DND-41 (cell line): ENCODE measurements at places on chromosomes 16 and 17.
A peak's percentile ranks its signal among the peaks of the same experiment; 100 is the strongest.

GRCh38 chr16:78823027-78823426 lies 723.6 kb downstream of the WWOX start:
- no peaks in the 10 kb centered on the region for H3K36me3 ChIP-seq
- H3K4me3 ChIP-seq = no peak overlapping the region
- no peak for DNase-seq
- H3K27me3 ChIP-seq = no peaks in the 10 kb centered on the region

DNA sequence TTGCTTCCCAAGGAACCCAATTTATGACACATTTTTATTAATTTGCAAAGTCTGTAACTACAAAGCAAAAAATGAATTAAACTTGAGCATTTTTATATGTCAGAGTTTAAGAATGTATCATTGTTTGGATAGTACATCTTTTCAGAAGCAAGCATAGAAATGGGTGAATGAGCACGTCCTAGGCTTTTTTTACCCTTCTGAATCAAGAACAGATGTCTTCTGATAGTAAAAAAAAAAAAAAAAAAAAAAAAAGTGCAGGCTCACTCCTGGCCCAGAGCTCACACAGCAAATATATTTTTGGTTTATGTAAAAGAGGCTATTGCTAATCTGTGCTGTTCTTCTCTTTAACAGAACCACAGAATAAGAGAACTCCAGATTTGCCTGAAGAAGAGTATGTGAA lies 6.3 kb downstream of the TERF2IP start:
- no peak for DNase-seq
- no peak overlapping the region for H3K27ac ChIP-seq
- peaks cover 69% of the 10 kb centered on the region for H3K36me3 ChIP-seq
- no peak overlapping the region for H3K4me3 ChIP-seq
- H3K4me1 ChIP-seq = peaks cover 30% of the 10 kb centered on the region

DNA sequence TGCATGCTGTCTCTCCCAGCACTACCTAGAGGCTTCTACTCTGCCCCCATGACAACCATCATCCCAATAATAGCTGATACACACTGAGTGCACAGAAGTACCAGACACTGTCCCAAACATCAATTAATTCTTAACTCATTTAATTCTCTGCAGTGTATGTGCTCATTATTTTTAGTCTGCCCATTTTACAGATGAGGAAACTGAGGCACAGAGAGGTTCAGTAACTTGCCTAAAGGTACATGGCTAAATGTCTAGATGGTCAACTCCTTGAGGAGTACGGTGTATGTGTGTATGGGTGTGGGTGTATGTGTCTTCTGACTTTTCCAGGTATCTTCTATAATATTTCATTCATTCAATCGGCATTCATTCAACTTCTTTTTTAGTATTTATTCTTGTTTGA lies 407.9 kb downstream of the SOX9 start:
- H3K36me3 ChIP-seq = no peaks in the 10 kb centered on the region
- H3K4me3 ChIP-seq = no peak overlapping the region
- no peak overlapping the region for H3K27ac ChIP-seq

DNA sequence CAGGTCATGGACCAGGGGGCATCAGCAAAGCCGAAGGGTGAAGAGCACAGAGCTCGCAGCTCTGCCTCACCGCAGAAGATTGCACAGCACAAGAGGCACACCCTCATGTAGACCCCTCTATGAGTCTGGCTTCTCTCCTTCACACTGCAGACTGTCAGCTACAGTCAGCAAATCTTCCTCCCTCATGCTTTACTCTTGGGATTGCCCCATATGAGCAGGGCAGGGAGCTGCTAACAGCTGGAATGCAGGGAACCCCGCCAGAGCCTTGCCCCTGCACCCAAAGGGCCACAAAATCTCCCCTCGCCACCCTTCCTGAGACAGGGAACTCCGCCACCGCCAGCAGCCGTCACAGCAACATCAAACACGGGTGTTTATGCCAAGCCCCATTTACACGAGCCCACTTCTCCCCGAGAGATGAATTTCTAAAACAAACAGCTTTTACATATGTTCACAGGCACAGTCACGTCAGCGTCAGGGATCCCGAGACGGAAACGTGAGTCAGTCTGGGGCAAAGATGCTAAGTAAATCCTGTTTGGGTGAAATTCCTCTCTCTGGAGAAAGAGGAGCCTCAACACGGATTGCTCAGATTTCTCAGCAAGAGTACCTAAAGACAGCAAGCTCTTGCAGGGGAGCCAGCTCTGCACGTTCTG lies 121.9 kb downstream of the CDYL2 start:
- no peak overlapping the region for H3K27ac ChIP-seq
- DNase-seq = no peak
- no peaks in the 10 kb centered on the region for H3K36me3 ChIP-seq
- H3K27me3 ChIP-seq = peaks cover 9% of the 10 kb centered on the region

- H3K27ac ChIP-seq = no peak overlapping the region
- H3K27me3 ChIP-seq = peaks cover 5% of the 10 kb centered on the region
- H3K4me1 ChIP-seq = no peaks in the 10 kb centered on the region
- no peak overlapping the region for H3K4me3 ChIP-seq
- H3K36me3 ChIP-seq = no peaks in the 10 kb centered on the region
Observed at GRCh38 chr17:80091376-80091775, 10.0 kb upstream of the GAA start.

DNA sequence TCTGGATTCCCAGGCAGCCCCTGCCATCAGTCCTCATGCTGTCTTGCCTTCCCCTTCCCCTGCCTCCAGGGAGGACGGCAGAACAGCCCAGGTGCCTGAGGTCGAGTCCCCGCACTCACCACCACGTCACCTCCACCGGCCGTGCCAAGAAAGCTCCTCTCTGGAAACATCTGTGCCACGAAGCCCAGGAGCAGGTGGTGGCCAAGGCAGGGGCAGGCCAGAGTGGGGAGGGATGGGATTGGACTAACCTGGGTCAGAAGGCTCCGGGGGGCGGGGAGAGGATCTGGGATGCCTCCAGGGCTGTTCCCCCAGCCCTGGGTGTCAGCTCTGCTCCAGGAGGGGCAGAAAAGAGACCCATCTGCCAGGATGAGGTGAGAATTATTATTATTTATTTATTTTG lies 7.4 kb upstream of the DPEP1 start:
- no peak overlapping the region for H3K4me3 ChIP-seq
- no peaks in the 10 kb centered on the region for H3K36me3 ChIP-seq
- peak; percentile 35 for DNase-seq
- peak overlapping the region; percentile 94 for H3K27ac ChIP-seq
- H3K27me3 ChIP-seq = no peaks in the 10 kb centered on the region

- H3K4me3 ChIP-seq = peak within 1 kb of the TSS; percentile 74
- peaks cover 79% of the 10 kb centered on the region for H3K4me1 ChIP-seq
- no peaks in the 10 kb centered on the region for H3K36me3 ChIP-seq
- H3K27me3 ChIP-seq = peaks cover 6% of the 10 kb centered on the region
- peak within 1 kb of the TSS; percentile 81 for H3K27ac ChIP-seq
Observed at GRCh38 chr17:29589524-29590410, at the start of gene GIT1. Gene GIT1 (minus strand): TSS chr17:29589648. CDS start chr17:29589378, 270 bp downstream.

DNA sequence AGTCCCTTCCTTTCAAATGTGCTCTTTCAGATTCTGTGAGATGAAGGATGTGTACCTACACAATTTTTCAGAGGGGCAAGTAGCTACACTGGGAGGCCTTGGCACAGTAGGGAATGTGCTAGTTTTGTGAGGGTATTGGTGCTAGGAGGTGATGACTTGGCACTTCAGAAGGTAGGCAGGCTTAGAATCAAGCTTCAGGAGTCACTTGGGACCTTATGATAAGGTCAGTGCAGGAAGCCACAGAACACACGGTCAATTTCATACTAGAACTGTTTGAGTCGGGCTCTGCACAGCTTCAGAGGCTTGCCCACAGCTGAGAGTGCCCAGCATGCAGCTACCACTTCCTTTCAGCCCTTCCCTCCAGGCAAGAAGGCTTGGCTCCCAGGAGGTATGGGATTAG lies 6.1 kb downstream of the CMTM1 start:
- H3K4me3 ChIP-seq = no peak overlapping the region
- no peaks in the 10 kb centered on the region for H3K27me3 ChIP-seq
- peaks cover 11% of the 10 kb centered on the region for H3K36me3 ChIP-seq
- no peaks in the 10 kb centered on the region for H3K4me1 ChIP-seq

GRCh38 chr17:69358688-69359596 lies 32.0 kb upstream of the ABCA5 start:
- H3K36me3 ChIP-seq = no peaks in the 10 kb centered on the region
- DNase-seq = peak; percentile 12
- no peaks in the 10 kb centered on the region for H3K27me3 ChIP-seq
- no peak overlapping the region for H3K4me3 ChIP-seq
- H3K4me1 ChIP-seq = no peaks in the 10 kb centered on the region
- H3K27ac ChIP-seq = no peak overlapping the region

DNA sequence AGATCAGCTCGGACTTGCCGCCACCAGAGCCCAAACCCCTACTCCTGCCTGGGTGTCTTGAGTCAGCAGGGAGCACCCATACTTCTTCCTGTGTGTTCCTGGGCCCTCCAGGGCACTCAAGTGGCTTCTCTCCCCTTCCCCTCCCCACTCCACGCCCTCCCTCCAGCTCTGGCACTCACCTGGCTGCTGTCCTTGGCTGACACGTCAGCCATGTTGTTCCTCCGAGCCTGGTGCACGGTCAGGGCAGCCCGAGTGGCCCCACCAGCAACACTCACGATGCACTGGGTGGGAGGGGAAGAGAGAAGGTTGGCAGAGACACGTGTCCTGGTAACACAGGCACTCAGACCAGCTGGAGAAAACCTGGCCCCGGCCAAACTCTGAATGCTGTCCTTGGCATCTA lies 11.5 kb downstream of the RUSF1 start:
- no peaks in the 10 kb centered on the region for H3K27me3 ChIP-seq
- H3K27ac ChIP-seq = no peak overlapping the region
- no peak for DNase-seq
- peaks cover 72% of the 10 kb centered on the region for H3K36me3 ChIP-seq
- no peaks in the 10 kb centered on the region for H3K4me1 ChIP-seq

DNA sequence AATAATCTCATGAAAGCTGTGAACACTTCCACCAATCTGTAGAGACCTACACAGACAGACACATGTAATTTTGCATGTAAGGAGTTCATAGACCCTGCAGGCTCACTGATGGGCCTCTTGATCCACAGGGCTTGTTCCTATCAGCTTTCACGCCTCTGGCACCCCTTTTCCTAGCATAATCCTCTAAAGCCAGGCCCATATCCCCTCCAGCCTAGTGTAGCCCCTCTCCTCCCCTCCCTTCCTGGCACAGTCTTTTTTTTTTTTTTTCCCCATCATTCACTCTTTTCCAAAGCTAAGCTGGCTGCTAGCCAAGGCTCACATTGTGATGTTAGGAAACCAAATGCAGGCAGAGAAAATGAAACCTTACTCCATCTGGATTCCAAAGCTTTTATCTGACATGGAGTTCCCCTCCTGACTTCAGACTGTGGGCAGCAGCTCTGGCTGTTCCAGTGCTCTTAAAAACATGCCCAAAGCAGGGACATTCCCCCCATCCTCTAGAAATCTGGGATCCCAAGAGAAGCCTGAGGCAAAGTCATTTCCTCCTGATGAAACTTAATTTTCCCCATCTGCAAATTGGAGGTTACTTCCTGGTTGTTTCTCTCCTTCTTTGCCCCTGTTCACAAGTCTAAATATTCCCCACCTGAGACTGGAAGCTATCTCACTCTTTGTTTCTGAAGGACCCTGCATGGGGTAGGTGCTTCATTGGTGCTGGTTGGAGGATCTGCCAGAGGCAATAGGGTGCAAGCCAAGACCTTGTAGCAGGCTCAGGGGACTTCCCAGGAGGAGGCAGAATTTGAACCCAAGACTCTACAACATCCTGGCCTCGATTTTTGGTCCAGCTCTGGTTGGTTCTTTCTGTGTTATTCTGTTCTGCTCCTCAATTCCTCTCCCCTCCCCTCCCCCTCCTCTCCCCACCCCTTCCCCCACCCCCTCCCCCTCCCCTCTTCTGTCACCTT lies 9.9 kb upstream of the CCL5 start:
- no peak overlapping the region; the same call in 1 of the 2 replicates for H3K27ac ChIP-seq
- no peaks in the 10 kb centered on the region for H3K36me3 ChIP-seq
- no peaks in the 10 kb centered on the region for H3K27me3 ChIP-seq
- DNase-seq = no peak
- H3K4me3 ChIP-seq = no peak overlapping the region
- peaks cover 15% of the 10 kb centered on the region for H3K4me1 ChIP-seq

DNA sequence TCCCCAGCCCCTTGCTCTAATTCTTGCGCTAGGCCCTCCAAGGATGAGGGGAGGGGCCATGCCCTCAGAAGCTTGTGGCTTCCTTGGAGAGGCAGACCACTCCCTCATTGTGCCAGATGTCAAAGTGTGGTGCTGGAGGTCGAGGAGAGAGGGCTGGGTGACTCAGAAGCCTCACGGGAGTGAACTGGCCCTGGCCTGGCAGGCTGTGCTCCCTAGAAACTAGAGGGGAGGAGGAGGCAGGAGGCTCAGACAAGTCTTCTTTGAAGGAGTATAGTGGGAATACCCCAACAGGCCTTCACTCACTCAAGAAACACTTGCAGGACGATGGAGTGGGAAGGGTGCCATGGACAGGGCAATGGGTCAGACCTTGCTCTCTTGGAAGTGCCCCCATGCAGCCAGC lies 18.5 kb downstream of the ANKRD40 start:
- H3K36me3 ChIP-seq = peaks cover 20% of the 10 kb centered on the region
- H3K27ac ChIP-seq = no peak overlapping the region
- no peak overlapping the region for H3K4me3 ChIP-seq
- H3K4me1 ChIP-seq = no peaks in the 10 kb centered on the region

DNA sequence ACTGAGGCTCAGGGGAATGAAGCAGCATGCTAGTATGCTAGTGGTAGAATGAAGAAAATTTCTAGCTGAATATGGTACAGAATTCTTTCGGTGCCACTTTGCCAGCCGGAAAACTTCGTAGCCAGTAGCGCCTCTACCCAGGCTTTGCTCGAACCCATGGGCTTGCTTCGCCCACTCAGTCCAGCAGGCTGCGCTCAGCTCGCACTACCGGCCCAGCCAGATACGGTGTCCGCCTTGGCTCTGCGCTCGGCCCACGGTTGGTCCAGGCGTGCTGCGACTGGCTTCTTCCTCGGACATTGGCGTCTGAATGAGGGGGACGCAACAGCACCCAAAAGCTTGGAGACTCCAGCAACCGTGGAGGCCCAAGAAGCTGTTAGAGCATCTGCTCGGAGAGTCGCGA lies 372.5 kb upstream of the CDH8 start:
- no peak overlapping the region for H3K27ac ChIP-seq
- H3K27me3 ChIP-seq = no peaks in the 10 kb centered on the region
- no peak overlapping the region for H3K4me3 ChIP-seq

DNA sequence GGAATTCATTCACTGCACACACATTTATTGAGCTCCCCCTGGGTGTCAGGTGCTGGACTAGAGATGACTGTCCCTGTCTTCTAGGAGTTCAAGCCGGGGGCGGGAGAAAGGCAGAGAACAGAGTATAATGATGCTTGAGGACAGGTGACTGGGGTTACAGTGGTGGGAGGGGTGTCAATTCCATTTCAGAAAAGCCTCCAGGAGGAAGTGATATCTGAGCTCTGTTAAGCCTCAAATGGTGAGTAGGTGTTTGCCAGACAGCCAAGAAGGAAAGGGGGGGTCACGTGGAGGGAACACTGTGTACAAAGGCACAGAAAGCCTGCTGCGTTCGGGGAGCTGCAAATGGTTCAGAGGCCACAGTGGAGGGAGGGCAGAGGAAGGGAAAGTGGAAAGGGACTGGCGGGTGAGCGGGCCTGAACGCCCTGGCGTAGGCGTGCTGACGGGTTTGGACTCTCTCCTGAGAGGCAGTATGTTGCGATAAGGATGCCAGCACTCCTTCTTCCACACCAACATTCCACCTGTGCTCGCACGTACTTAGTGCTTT lies 9.7 kb upstream of the NXPH3 start:
- no peak for DNase-seq
- peaks cover 18% of the 10 kb centered on the region for H3K4me1 ChIP-seq
